ENCODE measurements at places on chromosomes 12 and 14.

DNA sequence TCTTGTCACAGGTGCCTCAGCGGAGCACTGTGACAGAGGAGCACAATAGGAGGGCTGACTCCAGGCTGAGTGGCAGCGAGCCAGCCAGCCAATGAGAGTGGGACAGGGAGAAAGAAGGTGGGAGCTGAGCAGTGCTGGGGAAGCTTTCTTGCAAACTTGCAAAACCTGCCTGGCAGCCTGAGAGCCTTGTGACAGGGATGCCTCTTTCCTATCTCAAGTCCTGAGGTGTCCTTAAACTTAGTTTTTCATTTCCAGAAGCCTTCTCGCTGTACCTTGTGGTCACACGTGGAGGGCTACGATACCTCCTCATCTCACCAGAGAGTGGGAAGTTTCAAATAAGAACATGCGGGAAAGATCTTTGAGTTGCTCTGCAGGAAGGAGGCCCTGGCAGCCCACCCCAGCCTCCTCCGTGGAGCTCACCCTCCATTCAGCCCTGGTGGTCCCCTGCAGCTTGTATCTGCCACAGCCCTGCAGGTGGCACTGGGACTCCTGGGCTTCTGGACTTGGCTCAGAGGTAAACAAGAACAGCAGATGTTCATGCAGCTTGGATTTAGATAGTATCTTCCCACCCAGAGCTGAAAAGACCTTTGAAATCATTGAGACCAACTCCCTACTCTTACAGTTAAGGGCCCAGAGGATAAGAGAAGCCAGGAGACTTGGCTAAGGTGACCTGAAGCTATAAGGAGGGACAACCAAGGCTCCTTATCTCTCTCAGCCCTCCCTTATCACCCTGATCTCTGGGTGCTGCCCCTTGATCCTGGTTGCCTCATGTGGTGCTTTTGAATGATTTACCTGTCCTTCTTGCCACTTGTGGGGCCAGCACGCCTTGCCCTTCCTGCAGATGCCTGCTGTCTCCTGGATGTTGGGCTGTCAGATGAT lies 153.5 kb upstream of the MAX start:
- DNase-seq: no peak

GRCh38 chr12:131557078-131557709 lies 153.7 kb upstream of the SFSWAP start:
- no peak for DNase-seq

DNA sequence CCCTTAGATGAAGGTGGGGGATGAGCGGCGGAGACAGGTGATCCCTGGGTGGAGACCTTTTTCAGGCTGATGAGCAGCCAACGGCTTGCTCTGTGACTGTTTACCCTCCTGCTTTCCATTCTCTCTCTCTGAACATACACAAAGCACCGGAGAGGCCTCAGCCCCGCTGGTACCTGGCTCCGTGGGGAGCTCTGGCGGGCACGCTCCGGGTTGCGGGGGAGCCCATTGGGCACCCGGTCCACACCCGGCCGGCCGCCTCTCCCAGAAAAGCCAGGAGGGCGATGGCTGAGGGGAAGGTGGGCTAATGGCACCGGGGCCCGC lies 545 bp downstream of the SMARCC2 start:
- DNase-seq: no peak

DNA sequence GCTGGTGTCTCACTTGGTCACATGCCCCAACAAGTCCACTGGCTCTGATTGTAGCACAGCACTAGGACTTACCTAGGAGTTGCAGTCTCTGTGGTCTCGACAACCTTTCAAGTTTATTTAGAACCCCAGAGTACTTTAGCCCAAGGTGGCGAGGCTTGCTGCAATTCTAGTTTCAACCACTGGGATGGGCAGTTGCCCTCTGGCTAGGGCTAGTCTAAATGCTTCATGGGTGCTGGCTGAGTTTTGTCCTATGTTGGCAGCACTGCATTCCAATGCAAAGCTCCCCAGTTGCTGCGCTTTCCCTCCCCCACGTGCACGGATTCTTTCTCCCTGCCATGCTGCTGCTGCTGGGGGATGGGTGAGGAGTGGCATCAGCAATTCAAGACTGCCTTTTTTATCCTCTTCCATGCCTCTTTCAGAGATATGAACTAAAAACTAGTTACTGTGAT lies 207.9 kb downstream of the SYNE2 start:
- DNase-seq: no peak

- DNase-seq: no peak
Measured at GRCh38 chr12:120843472-120843871, 60.7 kb downstream of the SPPL3 start.

GRCh38 chr12:119206348-119207062 lies 27.8 kb downstream of the HSPB8 start:
- DNase-seq: no peak

DNA sequence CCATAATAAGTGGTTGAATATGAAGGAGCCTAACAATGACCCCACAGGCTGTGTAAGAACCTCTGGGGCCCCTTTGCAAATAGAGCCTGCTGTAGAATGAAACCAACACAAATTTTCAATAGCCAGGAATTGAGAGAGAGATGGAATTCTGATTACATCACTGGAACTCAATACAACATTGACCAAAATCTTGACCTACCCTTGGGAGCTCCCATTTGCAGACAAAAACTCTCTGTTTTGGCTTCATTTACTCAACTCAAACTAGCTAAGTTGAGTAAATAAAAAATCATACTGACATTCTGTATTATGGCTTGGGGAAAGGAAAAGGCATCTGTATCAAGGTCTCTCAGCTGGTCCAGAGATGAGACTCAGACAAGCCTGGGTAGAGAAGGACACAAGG lies 91.0 kb downstream of the TBX3 start:
- no peak for DNase-seq

DNA sequence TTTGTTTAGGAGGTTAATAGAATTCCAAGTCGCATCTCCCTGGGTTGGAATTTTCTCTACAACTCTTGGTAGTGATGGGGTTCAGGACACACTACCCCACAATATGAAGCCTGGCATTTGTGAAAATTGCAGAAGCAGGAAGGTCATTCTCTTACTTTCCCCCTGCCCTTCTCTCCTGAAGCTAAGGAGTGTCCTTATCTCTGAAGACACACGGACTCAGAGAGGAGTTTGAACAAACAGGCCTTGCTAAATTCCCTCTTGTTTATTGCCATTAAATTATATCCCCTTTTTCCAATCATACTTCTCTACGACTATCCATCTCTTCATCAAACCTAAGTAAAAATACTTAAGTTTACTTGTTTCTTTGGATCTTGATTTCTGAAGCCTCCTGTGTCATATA lies 443.0 kb downstream of the RAD51B start:
- no peak for DNase-seq

DNA sequence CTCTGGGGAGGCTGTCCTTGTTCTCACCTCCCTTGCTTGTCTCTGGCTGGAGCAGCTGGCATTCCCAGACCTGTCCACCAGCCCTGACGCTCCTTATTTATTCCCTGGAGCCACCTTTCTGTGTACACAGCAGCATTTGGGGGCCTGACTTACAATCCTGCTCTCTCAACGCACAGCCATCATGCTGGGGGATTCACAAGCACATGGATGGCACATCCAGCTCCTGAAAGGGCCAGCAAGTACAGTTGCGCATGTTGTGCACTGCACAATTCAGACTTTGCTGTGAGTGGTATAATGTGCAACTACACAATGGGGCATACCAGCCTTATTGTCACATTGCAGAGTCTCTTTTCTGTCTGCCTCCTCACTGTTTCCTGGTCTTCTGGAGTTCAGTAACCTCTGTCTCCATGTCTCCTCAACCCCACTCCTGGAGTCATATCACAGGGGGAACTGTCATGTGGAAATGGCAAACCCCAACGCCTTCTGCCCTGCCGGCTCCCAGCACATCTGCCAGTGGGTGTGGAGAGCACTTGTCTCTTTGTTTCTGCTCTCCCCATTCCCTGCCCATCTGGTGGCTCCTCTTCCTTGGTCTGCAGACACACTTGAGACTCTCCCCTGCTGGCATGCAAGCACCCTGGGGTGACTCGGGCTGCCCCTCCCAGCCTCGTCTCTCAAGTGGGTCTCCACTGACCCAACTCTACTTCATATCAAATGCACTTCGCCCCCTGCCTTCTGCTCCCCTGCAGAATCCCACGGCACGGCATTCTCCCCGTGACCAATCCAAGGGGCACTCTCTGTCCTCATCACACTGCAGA lies 41.2 kb upstream of the MEG3 start:
- DNase-seq: no peak

DNA sequence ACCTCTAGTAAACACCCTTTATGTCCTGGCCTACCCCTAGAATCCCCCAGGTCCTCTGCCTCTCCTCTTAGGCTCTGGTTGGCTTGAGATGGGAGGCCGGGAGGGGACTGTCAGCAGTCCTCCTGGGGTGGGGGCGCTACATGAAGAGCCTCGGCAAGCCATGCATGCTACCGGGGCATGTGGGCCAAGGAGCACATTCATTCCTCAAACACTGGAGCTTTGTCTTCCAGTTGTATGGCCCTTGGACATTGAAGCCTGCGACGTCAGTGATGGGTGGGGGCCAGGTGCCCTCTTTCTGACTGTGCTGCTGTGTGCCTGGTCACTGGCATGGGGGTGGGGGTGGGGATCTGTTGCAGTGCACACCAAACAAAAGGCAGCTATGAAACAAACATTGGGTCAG lies 15.8 kb upstream of the CELA1 start:
- no peak for DNase-seq

DNA sequence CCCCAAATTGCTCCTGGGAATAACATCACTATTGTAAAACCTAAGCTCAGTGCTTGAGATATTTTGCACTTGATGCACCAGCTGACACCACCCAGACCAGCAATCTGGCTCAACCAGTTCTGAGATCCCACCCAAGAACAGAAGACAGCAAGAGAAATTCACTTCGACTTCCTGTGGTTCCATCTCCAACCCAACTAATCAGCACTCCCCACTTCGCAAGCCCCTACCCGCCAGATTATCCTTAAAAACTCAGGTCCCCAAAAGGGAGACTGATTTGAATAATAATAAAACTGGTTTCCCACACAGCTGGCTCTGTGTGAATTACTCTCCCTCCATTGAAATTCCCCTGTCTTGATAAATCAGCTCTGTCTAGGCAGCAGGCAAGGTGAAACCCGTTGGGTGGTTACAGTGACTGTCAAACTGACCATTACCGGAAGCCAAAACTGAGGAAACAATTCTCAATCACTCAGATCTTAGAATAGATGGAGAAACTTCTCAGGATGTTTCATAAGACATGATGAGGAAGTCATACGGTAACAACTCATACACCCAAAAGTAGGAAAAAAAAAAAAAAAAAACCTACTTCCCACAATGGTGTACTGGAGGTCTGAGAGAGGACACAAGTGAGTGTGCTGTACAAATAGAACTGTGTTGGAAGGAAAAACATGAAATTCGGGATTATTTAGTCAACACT lies 92.4 kb downstream of the TMTC1 start:
- no peak for DNase-seq

GRCh38 chr12:114605918-114606317 lies 78.1 kb downstream of the TBX3 start:
- no peak for DNase-seq

- DNase-seq: no peak
Measured at GRCh38 chr12:121358073-121358472, 5.9 kb upstream of the ANAPC5 start.

- no peak for DNase-seq
Measured at GRCh38 chr12:14716848-14717444, 20.5 kb upstream of the GUCY2C start.

GRCh38 chr12:131923260-131923659 lies 5.8 kb upstream of the PUS1 start:
- no peak for DNase-seq

- DNase-seq: no peak
Measured at GRCh38 chr12:89679631-89680030, 29.0 kb downstream of the ATP2B1 start.

- DNase-seq: no peak
Measured at GRCh38 chr14:58915646-58916045, 272.8 kb upstream of the DAAM1 start.

GRCh38 chr12:62288328-62288727 lies 28.1 kb downstream of the USP15 start:
- no peak for DNase-seq

GRCh38 chr12:110530511-110530910 lies 28.4 kb downstream of the RAD9B start:
- DNase-seq: no peak

DNA sequence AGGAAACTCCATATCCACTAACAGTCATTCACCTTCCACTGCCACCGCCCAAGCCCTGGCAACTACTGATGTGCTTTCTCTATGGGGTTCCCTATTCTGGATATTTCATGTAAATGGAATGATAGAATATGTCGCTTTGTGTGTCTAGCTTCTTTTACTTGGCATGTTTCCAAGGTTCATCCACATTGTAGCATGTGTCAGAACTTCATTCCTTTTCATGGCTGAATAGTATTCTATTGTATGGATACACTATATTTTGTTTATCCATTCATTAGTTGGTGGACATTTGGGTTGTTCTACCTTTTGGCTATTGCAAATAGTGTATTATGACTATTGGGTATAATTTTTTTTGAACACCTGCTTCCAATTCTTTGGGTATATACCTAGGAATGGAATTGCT lies 8.6 kb downstream of the POU6F1 start:
- DNase-seq: no peak

DNA sequence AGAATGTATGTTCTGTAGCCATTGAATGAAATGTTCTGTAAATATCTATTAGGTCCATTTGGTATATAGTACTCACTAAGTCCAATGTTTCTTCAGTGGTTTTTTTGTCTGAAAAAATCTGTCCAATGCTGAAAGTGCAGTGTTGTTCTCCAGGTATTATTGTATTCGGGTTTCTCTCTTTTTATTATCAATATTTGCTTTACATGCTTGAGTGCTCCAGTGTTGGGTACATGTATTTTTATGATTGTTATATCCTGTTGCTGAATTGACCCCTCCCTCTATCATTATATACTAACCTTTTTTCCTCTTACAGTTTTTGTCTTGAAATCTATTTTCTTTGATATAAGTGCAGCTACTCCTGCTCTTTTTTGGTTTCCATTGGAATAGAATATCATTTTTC lies 382.2 kb downstream of the CCER1 start:
- no peak for DNase-seq

DNA sequence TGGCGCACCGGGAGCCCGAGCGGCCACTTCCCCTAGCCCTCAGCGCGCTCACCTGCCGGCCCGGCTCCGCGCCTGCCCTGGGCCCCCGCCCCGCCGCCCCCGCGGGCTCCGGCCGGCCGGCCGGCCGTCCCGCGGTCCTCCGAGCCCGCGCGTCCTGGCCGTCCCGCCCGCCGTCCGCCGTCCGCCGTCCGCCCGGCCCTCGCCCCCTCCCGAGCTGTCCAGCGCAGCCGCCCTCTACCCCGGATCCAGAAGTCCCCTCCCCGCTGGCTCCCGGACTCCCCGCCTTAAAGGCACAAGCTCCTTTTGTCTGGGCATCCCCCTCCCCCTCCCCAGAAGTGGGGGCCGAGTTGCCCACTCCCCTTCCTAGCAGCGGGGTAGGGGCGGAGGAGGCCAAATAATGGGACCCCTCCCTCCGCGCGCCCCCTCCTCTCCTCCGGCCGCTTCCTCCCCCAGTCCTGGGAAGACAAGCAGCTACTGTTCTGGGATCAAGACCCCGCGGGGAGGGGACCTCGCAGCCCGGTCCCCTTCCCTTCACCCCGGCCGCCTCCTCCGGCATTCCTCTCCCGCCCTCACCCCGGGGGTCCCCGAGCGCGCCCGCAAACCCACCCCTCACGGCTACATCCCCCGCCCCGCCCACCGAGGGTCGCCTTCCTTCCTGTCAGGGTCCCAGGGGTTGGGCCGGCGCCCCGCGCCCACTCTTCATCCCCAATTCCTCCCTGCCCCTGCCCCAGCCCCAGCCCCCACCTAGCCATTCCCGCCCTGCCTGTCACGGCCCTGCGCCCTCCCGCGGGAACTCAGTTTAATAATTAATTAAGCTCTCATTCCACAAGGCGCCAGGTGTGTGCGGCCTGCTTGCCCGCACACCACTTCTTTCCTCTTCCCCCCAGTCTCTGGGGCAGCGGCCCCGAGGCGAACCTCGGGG lies at the start of gene ADCY6:
Gene ADCY6 (minus strand): TSS at position 236 of the 922 bp plus-strand sequence. CDS start 5,655 bp downstream, outside the sequence.
- no peak for DNase-seq

All from CMK (cell line).